ENCODE measurements at places on chromosomes 3 and 15. TPM values are rescaled to one million over a fixed set of nuclear protein-coding genes. Genes with fewer than 3 reads are reported as not detected.

Gene ERICH6
- total RNA-seq = 0.15 TPM

Gene FAM3D
- not detected for total RNA-seq

Gene ZNF501
- total RNA-seq = 7.6 TPM

Gene ACOX2
- 26.5 TPM for total RNA-seq

Gene EOGT
- 44.1 TPM for total RNA-seq

Gene CD200
- not detected for total RNA-seq

Gene P2RY12
- total RNA-seq = 0.29 TPM

Gene HYAL1
- total RNA-seq = 6.1 TPM

Gene CCDC13
- 0.29 TPM for total RNA-seq

Gene CMTM7
- 4.4 TPM for total RNA-seq

Gene CCDC80
- 386 TPM for total RNA-seq

Gene UPK1B
- total RNA-seq = not detected

Gene RYR3
- not detected for total RNA-seq

Gene CNTN4
- total RNA-seq = not detected

Gene GOLGA8M
- total RNA-seq = 1.2 TPM

Gene MYO5C
- total RNA-seq = 0.58 TPM

Gene ACVR2B
- total RNA-seq = 1.8 TPM

Gene HLTF
- 58.0 TPM for total RNA-seq

Gene PYGO1
- 11.2 TPM for total RNA-seq

Gene SLC2A2
- not detected for total RNA-seq

Gene PGBD4
- 2.2 TPM for total RNA-seq
